ENCODE measurements at places on chromosomes 1 and 21.

- DNase-seq: no peak
These were observed 8.9 kb downstream of the RALGPS2 start for GRCh38 chr1:178733972-178734371.

GRCh38 chr1:31955917-31956736 is 18.0 kb upstream of the PTP4A2 start:
- DNase-seq: no peak

GRCh38 chr21:15653710-15654109 is 76.1 kb upstream of the USP25 start:
- no peak for DNase-seq

DNA sequence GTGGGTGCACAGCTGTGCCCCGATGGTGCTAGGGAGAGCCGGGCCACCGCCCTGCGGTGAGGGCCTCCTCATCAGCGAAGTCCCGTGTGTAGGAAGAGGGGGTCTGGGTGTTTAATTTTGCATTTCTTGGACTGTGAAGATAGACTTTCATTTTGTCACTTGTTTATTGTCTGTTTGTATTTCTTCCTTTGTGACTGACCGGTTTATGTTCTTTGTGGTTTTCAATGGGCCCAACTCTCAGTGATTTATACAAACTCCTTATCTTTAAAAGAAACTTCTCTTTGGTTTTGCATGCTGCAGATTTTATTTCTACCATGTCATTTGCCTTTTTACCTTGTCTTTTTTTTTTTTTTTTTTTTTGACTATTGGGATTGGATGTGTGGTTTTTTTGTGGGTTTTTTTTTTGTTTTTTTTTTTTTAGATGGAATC is 65.1 kb downstream of the COL18A1 start:
- no peak for DNase-seq

DNA sequence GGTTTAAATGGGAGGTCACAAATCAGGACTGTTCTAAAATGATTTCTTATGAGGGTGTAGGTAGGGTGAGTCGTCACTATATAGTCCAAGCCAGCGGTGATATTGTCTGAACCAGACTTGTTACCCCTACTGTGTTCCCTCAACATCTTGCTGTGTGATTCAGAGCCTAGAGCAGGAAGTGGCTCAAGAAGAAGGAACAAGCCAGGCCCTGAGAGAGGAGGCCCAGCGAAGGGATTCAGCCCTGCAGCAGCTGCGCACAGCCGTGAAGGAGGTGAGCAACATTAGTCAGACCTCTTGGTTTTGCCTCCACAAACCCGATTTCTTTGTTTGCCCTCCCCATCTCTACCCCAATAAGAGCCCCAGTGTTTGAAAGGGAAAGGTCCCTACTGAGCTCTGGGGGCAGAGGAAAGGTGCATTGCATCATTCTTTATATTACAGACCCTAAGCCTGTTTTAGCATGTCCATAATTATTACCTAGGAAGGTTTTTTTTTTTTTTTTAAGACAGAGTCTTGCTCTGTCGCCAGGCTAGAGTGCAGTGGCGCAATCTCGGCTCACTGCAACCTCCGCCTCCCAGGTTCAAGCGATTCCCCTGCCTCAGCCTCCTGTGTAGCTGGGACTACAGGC is 5.0 kb upstream of the SH3BGRL3 start:
- DNase-seq: no peak

DNA sequence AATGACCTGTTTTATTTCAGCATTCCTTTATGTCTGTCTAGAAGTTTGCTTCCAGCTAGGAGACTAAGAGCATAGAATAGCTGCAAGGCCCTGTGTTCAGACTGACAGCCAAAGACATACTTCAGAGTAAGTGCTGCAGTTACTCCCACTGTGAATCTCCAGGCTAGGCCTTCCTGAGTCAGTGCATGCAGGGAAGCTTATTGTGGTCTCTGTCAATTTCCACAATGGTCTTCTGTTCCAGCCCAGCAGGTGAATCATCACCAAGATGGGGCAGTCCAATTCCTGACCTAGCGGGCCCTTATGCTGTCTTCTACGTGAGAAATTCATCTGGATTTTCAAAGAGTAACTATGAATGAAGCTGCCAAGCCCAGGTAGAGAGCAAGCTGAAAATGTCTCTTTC is 146.3 kb upstream of the C8B start:
- DNase-seq: no peak

DNA sequence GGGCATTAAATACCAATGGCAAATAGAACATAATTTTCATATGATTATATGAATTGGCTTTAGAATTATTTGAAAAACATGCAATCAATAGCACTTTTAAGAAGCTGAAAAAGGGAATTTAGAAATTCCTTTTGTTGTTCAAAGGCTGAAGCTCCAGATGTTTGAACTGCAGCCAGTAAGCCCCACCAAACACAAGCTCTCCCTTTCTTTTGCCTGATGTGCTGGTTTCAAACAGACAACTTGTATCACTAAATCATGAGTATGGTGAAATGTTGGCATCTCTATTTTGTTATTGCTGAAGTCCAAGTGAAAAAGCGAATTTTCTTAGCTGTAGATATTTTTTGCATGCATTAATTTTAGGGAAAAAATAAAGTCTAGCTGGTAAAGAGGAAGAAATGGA is 27.5 kb upstream of the NCAM2 start:
- no peak for DNase-seq

DNA sequence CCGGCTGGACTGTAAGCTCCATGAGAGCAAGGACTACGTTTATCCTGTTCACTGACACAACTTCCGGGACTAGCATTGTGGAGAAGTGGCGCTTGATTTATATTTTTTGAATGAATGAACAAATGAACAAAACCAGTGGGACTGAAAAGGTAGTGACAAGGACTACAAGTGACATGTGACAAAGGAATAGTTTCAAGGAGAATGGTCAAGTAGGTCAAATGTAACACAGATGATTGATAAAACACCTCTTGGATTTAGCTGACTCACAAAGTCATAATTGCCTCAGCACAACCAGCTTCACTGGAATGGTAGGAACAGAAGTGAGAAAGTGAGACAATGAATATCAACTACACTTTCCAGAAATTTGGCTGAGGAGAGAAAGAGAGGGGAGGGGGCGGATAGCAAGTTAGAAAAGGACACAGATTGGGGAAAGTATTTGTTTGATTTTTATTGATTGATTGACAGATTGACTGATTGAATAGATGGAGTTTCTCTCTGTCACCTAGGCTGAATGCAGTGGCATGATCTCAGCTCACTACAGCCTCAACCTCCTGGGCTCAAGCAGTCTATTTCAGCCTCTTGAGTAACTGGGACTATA is 14.2 kb downstream of the MTF1 start:
- DNase-seq: no peak

GRCh38 chr1:30892671-30893073 is 15.9 kb downstream of the SDC3 start:
- DNase-seq: no peak

- DNase-seq: no peak
These were observed 1.4 kb downstream of the RPE65 start for GRCh38 chr1:68448365-68448764.

GRCh38 chr1:78408192-78408591 is 82.6 kb upstream of the PTGFR start:
- no peak for DNase-seq

DNA sequence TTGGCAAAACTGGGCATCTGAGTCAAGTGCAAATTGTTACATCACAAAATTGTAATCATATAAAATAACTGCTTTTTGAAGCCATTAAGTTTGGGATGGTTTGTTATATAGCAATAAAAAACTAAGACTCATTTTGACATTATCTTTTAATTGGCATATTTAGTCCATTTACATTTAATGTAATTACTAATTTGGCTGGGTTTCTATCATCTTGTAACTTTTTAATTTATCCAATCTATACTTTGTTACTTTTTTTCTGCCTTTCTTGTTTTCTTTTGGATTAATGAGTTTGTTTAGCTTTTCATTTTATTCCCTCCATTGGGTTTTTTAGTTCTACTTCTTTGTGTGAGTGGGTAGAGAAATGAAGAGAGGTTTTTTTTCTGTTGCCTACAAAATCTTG is 76.3 kb downstream of the DRAM2 start:
- DNase-seq: no peak

DNA sequence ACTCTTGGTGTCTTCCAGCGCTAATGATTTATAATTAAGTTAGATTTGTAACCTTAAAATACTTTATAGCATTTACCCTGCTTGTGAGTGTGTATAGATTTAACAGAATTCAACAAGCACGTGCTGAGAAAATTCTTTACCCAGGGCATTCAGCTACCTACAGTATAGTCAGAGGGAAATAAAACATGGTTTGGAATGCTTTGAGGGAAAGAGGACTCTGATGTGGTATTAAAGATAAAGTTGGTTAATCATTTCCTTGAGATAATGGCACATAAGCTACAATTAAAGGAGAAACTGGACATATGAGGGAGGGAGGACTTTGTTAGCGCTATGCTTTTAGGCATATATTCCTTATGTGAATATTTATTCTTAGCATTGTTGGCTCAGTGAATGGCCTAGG is 26.4 kb upstream of the IL12RB2 start:
- DNase-seq: no peak

DNA sequence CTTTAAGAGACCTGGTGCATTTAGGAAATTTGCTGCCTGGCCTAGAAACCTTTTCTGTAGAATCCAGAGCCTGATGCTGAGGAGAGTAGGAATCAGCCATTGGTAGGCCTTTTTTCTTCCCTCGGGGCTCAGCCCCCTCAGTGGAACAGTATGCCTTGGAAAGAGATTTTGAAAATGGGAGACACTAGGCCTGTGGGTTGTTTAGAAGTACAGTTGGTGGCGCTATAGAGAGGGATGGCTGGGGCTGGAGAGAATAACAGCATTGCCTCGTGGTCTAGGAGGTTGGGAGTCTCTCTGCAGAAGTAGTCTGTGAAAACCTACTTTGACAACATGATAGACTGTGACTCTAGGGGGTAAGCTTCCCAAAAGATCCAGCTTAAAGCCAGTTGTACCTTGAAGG is 8.2 kb downstream of the KIF2C start:
- no peak for DNase-seq

- no peak for DNase-seq
These were observed 114.2 kb upstream of the ATP1A1 start for GRCh38 chr1:116258668-116259419.

DNA sequence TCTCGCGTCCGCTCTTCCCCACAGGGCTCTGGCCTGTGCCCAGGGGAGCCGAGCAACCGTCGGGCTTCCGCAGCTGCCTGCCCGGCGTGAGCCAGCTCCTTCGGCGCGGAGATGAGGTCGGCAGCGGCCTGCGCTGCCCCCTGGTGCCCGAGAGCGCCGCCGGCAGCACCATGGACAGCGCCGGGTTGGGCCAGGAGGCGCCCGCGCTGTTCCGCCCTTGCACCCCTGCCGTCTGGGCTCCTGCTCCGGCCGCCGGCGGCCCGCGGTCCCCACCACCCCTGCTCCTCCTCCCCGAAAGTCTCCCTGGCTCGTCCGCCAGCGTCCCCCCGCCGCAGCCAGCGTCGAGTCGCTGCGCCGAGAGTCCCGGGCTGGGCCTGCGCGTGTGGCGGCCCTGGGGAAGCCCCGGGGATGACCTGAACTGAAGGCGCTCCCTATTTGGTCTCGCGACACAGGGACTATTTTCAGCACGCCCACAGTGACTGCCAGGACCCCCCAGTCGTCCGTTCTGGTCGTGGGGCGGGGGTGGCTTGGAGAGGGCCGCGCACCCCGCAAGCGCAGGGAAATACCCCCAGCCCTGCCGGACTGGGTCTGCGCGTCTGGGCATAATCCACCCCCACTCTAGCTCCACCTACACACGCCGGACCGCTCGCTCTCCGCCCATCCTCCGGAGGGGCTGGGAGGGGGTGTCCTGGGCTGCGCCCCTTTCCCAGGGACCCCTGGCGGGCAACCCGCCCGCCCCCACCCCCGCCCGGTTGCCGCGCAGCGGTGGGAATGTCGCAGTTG is 1.3 kb downstream of the HES3 start:
- DNase-seq: peak; percentile 78

DNA sequence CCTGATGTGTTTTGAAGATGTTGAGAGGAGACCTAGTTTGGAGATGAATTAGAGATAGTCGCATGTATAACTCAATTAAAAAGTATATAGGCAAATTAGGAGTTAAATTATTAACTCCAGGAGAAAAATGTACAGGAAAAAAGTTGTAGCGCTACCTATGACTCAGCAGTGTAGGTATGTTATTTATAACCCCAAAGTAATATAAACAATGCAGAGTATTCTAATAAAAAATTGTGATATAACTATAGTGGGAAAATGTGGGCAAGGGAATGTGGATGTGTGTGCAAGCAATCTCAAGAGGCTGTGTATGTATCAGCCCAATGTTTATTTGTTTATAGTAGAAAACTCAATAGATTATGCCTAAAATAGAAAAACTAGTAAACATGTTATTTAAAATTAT is 144.5 kb downstream of the BRINP2 start:
- DNase-seq: no peak

DNA sequence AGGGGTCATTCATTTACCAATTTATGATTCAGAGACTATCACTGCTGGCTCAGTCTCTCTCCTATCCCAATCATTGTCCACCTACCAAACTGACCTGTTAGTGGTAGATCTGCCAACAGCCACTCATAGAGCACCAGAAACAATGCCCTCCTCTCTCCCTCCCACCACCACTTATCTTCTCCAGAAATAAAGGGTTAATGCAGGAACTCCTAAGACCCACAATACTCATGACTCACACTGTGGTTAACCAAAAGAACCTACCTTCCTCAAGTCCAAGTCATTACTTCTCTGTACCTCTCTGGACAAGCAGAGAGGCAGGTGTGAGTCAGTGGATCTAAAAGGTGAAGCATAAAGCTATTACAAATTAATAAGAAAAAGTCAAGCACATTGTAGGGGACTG is 40.9 kb upstream of the CAMK1G start:
- DNase-seq: no peak

DNA sequence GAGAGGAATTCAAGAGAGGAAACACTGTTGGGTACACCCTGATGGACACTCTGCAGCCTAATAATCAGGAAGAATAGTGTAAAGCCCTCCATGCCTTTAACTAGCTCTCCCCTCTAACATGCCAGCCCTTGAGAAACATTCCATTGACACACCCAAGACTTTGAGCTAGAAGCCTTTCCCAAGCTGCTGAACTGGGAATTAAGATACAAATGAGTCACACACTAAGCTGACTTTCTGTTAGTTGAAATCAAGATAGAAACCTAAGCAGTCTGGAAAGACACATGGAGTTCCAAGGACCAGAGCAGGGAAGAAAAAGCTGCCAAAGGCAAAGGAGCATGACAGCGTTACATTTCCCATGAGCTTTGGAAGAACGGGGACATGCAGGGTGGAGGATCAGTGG is 380.8 kb downstream of the NPHP4 start:
- DNase-seq: no peak

DNA sequence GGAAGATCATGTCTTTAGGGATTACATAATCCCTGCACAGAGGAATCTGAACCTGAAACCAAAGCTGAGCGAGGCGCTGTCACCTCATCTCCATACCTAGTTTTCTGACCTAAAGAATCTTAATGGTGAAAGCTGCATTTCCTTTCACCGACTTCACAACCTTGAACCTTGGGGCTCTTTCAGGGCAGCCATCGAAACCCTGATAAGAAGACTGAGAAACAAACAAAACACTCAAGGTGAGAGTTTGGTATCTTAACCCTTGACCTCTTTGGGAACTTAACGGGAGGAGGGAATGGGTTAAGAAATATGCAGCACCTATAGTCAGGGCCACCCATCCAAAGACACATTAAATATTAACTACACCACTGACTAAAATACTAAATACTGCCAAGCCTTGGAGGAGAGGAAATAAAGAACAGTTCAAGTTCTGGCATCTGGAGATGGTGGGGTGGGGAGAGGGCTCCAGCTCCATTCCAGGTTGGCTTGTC is 2.0 kb downstream of the C1orf116 start:
- no peak for DNase-seq

GRCh38 chr1:243407284-243408018 is 151.6 kb downstream of the SDCCAG8 start:
- no peak for DNase-seq

- DNase-seq: no peak
These were observed 6.2 kb upstream of the ZRANB2 start for GRCh38 chr1:71087060-71087459.

GRCh38 chr1:37040773-37041172 is 6.5 kb upstream of the GRIK3 start:
- DNase-seq: no peak
